ENCODE measurements at places on chromosomes 1 and 21. TPM values are rescaled to one million over a fixed set of nuclear protein-coding genes. Genes with fewer than 3 reads are reported as not detected.

DNA sequence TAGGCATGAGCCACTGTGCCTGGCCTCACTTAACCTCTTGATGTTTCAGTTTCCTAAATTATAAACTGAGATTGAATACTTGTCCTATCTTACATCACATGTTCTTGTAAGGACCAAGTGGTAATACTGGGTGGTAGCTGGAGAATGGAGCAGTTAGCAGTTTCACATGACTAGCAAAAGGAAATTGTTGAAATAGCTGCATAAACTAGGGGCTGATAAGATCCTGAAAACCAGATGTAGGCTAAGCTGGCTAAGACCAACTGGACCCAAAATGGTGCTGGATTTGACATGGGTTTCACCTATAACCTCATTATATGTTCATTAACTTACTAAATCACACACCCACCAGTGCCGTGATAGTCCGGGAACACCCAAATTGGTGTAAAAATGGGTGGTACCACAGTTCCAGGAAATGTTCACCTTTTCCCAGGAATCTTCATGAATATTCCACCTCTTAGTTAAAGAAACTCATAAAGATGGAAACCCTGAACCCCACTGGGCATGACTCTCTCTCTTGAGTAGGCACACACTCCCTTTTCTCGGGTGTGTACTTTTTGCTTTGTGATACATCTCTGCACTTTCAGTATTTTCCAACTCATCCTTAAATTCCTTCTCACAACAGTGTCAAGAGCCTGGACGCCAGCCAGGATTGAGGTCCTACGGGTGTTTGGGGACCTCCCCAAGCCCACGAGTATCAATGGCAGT lies at the start of gene PAPPA2:
Gene PAPPA2 (plus strand): TSS at position 502 of the 705 bp plus-strand sequence. CDS start 93,148 bp downstream, outside the sequence.
- DNase-seq = no peak

BCAN gene
- 0.26 TPM for polyA plus RNA-seq

DNA sequence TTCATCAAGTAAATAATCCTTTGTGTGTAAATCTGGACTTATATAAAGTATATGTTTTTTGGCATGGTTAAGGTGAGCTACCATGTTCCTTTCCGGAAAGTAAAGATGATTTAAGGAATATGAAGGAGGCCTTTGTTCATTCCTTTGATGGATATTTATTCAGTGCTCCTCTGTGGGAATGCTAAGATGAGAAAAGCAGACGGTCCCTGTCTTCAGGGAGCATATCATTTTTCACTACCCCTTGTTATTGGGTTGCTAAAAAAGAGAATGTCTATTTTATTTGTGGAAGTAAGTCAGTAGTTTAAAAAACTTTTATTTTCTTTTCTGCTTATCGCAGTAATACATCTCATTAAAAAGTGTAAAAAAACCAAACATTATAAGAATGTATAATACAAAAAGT lies 35.1 kb upstream of the CNN3 start:
- DNase-seq = no peak

- DNase-seq = no peak
Observed at GRCh38 chr21:44395260-44395659, 41.8 kb downstream of the TRPM2 start.

GFI1 gene
- 0.32 TPM for polyA plus RNA-seq

BLACAT1 gene
- 3.8 TPM for polyA plus RNA-seq

- DNase-seq = no peak
Observed at GRCh38 chr21:42348762-42349161, 2.0 kb downstream of the TFF2 start.

SEC16B gene
- polyA plus RNA-seq = 5.4 TPM

OR4F16 gene
- polyA plus RNA-seq = not detected

DNA sequence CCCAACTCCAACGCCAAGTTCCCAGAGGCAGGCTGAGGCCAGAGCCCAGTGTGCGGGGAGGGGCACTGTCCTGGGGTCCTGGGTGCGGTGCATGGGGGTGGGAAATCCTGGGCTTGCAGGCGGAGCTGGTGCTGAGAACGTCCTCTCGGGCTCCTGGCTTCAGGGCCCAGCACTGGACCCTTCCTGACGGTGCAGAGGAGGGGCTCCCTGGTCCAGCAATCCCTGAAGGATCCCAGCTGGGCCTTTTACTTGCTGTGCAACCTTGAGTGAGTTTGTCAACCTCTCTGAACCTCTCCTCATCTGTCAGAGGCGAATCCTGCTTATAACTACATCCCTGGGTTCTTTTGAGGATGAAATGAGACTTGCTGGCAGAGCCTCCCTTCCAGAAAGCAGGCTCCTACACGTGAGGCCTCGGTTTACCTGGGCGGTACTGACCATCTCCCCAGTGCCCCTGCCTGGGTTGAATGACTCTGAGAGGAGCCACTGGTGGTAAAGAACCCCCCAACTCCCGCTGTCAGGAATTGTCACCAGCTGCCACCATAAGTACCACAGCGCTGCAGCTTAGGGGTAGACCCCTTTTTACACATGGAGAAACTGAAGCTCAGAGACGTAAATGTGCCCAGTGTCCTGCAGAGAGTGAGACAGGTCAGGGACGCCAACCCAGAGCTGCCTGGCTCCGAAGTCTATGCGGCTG lies 77.3 kb downstream of the DHRS3 start:
- no peak for DNase-seq

RXFP4 gene
- not detected for polyA plus RNA-seq
